Fibroblast of skin of left biceps (primary cell): ENCODE measurements at places on chromosomes 4 and X.

- DNase-seq = no peak
Measured at GRCh38 chrX:46837558-46838485, 979 bp downstream of the RP2 start.

- no peak for DNase-seq
Measured at GRCh38 chrX:153557618-153558355, 40.3 kb downstream of the ATP2B3 start.

DNA sequence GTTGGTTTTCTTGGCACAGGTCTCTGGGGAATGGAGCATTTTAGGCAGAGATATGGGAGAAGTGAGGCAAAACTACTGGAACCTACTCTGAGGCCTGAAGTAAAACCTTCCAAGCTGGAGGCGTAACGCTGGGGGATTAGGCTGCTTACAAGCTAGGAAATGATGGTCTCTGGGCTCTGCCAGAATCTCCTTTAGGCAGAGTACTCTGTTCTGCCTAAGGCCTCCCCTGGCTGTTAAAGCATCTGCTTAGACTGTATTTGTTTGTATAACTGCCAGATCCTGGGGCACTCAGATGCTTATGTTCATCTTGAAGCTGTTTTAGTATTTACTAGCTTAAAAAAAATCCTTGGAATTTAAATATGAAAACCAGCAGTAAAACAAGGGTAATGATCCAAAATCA is 822.2 kb downstream of the RPA4 start:
- DNase-seq = no peak

GRCh38 chr4:151665022-151665784 is 95.6 kb downstream of the GATB start:
- DNase-seq = no peak

- no peak for DNase-seq
Measured at GRCh38 chr4:158458271-158458895, 63.3 kb upstream of the RXFP1 start.

- DNase-seq = no peak
Measured at GRCh38 chr4:143641361-143641760, 59.1 kb downstream of the FREM3 start.

DNA sequence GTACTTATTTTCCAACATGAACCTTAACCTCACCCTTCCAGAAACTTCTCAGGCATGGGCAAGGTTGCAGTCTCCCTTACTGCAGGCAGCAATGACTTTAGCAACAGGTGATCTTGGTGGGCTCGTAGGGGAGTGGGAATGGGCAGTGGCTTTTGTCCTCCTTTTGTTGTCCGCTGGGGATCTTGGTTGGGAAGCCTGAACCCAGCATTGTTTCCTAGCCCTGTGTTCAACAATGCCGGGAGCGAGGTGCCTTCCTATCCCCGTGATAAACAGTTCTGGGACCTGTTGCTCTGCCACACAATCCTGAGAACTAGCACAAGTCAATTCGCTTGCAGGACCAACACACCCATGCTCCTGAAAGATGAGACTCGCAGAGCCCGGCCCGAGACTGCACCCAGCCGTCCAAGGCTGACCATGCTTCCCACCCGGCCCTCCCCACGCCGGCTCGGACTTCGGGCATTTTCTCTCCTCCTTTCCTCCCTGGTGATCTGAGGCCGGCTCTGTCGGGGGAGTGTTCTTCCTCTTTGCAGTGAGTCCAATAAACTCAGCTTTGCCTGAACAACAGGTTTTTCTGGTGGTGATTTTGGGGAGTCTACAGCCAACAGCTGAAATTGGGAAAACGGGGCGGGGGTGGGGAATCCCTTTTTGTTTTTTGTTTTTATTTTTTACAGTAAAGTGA is 20.2 kb downstream of the IRAK1 start:
- DNase-seq = no peak
